ENCODE measurements at places on chromosomes 13 and 19. TPM values are rescaled to one million over a fixed set of nuclear protein-coding genes. Genes with fewer than 3 reads are reported as not detected.

DNA sequence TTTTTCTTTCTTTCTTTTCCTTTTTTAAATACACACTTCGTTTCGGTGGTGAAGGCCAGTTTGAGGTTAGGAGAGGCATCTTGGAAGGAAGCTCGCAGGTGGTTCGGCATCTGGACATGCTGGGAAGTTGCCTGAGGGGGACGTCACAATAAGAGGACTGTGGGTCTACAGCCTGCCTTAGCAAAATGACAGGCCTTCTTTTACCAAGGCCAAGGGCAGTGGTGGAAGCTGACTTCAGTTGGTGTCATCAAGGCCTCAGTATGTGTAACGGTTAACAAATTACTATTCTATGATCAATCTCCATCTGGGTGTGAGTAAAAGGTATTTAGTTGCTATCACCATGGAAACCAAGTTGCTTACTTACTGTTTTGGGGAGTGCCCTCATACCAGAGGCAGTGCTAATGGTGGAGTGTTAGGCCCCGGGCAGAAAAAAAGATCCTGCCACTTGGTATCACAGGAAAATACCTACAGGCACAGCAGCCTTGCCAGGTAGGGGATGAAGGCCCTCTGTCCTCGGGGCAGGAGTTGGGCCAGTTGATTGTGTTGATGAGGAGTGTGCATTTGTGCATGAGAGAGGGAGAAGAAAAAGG, 10.3 kb downstream of the ACTN4 start:
- no peak for DNase-seq

PPP1R15A gene
- polyA plus RNA-seq: 127 TPM

DNA sequence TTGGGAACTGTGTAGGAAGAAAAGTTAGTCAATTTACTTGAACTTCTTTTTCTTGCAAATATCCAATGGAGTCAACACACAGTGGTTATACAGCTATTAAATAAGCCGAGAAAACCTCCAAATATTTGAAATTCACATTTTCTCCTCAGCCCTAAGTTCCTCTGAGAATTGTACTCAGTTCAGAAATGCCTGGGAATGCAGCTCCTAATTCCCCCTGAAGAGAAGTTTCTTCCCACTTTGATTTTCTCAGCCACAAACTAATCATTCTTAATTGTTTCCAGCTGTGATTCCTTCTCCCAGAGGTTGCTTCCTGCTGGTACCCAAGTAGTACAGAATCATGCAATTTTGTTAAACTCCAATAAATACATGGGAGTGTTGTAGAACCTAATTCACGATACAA, 246.1 kb upstream of the MIR17HG start:
- DNase-seq: no peak

DNA sequence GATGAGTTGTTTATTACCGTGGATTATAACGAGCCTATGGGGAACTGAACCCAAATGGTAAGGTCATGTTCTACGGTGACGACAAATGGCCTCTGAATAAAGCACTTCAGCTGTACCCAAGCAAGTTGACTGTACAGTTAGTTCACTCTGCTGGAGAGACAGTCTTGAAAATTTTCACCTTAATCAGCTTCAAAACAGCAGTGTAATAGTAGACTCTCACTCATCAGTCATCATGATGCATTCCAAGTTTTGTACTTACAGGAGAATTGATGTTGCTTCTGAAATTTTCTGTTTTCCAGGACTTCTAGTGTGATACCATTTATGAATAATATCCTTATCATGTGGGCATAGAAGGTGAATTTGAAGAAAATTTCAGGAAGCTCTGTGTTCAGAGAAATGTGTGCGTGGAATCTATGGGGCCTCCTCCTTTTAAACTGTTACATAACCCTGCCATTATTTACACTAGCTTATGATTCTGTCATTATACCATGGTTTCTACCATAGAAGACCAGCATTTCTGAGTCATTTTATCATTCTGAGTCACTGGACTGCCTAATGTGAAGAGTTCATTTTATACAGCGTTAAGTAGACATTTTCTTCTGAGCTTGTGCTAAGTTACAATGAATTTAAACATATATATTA, 96.9 kb downstream of the WDFY2 start:
- DNase-seq: no peak

DNA sequence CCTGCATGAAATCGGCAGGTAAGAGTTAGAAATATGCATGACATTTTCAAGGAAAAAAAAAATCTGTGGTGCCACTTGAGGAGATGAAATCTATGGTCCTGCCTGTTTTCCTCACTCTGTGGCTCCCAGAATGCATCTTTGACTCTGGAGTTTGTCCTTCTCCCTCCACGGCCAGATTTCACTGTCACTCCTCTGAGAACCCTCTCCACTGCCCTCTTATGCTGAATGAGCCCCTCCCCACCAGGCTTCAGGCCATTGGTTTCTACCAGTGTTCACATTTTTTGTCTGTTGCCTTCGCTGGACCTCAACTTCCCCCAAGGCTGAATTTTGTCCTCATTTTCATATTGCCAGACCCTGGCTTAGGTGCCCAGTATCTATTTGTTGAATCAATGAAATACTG, 235.0 kb downstream of the ZIC5 start:
- DNase-seq: no peak

DNA sequence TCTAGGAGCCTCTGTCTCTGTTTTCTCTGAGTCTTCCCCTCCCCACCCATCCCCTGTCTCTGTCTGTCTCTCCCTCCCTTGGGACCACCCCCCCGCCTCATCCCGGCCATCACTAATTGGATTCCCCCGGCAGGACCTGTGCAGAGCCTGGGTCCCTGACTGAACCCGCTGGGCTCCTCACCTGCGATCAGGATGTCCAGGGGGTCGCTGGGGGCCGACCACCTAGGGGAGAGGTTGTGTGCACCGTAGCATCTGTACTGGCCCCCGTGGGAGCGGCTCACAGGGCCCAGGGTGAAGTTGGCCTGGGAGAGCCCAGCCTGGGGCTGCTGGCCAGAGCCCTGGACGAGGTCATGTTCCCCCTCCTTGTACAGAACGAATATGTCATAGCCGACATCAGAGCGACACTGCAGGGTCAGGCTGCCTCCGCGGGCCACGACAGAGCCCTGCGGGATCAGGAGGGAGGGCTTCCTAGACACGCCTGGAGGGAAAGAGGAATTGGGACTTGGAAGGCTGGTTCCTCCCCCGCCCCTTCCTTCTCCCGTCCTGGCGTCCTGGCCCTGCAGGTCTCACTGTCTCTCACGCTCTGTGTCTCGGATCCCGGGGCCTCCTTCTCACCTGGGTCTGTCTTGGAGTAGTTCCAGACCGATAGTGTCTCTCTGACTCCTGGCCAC, 1.8 kb downstream of the LILRB5 start:
- no peak for DNase-seq

ARHGAP45 gene
- 137 TPM for polyA plus RNA-seq

- DNase-seq: no peak
Observed at GRCh38 chr19:29785955-29786589, 25.7 kb upstream of the CCNE1 start.

DNA sequence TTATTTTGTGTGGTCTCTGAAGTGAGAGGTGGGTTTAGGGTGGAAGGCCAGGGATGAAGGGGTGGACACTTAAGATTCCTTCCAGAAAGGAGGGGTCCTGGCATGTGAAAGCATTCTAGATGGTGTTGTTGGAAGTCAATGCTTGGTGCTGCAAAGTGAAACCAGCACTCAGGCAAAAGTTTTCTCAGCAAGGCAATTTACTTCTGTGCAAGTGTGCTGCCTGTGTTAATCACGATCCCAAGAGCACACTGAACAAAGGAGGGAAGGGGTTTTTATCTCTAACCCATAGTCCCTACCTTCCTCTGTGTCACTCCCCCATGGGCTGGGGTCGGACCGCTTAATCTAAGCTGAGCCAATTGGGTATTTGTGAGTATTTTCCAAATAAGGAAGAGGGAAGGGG, 1.3 kb downstream of the ZNF134 start:
- no peak for DNase-seq

- DNase-seq: no peak
Observed at GRCh38 chr19:15181394-15181793, 19.4 kb downstream of the NOTCH3 start.

DNA sequence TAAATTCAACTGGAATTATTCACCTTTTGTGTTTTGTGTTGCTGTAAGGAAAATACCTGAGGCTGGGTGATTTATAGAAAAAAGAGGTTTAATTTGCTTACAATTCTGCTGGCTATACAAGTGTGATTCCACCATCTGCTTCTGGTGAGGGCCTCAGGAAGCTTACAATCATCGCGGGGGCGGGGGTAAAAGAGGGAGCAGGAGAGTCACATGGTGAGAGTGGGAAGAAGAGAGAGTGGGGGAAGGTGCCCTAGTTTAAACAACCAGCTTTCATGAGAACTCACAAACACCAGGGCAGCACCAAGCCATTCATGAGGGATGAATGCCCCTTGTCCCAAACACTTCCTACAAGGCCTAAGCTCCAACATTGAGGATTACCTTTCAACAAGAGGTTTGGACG, 760.7 kb upstream of the PCDH9 start:
- no peak for DNase-seq

TMEM38A gene
- polyA plus RNA-seq: 9.5 TPM
